CD4-positive, alpha-beta T cell treated with Interferon alpha-2 for 1 hour (primary cell): ENCODE measurements at places on chromosomes 13 and 19.

DNA sequence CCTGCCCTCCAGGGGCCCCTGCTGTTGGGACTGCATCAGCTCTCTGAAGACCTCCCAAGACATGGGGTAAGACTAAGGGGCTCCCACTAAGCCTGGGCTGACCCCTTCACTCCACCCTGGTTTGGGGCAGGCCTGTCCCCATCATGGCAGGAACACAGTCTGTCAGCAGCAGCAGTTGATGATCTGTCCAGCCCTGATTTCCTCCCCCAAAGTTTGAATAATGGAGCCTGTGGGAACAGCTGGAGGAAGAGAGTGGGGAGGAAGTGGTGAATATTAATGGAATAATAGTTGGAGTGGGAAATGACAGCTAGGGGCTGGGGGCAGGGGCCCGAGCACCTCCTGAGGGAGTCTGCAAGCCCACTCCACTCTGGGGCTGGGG, 1.3 kb upstream of the B3GNT8 start:
- no peak for DNase-seq

DNA sequence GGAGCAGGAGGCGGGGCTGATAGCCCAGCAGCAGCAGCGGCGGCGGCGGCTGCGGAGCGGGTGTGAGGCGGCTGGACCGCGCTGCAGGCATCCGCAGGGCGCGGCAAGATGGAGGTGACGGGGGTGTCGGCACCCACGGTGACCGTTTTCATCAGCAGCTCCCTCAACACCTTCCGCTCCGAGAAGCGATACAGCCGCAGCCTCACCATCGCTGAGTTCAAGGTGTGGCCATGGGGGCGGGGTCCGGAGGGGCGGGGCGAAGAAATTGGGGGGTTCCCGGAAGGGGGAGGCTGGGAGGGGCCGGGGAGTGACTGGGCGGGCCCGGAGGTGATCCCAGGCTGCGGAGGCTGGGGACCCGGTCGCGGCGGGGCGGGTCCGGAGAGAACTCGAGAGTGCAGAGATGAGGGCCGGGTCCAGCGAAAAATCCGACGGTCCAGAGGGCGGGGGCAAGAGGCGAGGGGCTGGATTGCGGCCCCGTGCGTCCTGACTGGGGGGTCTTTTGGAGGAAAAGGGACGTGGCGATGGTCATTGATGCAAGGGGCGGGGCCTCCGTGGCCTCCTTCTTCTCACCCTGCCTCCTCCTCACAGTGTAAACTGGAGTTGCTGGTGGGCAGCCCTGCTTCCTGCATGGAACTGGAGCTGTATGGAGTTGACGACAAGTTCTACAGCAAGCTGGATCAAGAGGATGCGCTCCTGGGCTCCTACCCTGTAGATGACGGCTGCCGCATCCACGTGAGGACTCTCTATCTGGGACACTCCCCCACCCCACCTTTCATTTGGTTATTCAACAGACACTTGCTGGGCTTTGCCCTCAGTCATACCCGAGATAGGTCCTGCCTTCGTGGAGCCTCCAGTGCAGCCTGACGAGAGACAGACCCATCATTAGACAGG, at the start of gene TBCB:
Gene TBCB (plus strand): TSS at position 16 of the 891 bp plus-strand sequence. CDS start 93 bp downstream, at position 109.
- DNase-seq, result no peak

- DNase-seq, result no peak
Measured at GRCh38 chr13:80946008-80946802, 605.3 kb upstream of the SPRY2 start.

- DNase-seq, result no peak
Measured at GRCh38 chr13:39274739-39275325, 236.6 kb downstream of the NHLRC3 start.

DNA sequence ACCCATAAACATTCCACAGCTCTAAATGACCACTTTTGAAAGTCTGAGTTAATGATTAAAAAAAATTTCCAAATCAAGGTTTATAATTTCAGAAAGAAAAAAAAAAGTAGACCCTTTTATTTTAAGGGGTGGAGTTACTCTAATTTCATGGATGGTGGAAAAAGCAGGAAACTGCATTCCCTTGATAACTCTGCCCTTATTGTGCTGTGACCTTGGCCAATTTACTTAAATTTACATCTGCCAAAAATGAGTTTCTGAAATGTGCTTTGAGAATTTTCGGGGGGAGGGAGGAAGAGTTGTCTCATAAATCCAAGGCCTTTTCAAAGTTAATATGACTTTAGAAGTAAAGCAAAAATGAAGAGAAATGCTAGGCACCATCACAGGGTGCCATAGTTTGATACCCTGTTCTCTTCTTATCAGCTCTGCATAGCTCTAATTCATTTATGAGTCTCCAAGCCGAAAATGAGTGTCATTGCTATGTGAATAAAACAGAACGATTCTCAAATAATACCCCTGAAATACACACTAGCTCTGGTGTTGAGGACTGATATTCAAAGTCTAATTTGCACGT, 367.0 kb downstream of the DACH1 start:
- DNase-seq, result no peak

- no peak for DNase-seq
Measured at GRCh38 chr13:56528040-56528790, 612.5 kb upstream of the PRR20A start.
